ENCODE measurements at places on chromosomes 3 and 15.

GRCh38 chr15:60540002-60540651 lies 61.2 kb upstream of the ICE2 start:
- DNase-seq, result no peak

DNA sequence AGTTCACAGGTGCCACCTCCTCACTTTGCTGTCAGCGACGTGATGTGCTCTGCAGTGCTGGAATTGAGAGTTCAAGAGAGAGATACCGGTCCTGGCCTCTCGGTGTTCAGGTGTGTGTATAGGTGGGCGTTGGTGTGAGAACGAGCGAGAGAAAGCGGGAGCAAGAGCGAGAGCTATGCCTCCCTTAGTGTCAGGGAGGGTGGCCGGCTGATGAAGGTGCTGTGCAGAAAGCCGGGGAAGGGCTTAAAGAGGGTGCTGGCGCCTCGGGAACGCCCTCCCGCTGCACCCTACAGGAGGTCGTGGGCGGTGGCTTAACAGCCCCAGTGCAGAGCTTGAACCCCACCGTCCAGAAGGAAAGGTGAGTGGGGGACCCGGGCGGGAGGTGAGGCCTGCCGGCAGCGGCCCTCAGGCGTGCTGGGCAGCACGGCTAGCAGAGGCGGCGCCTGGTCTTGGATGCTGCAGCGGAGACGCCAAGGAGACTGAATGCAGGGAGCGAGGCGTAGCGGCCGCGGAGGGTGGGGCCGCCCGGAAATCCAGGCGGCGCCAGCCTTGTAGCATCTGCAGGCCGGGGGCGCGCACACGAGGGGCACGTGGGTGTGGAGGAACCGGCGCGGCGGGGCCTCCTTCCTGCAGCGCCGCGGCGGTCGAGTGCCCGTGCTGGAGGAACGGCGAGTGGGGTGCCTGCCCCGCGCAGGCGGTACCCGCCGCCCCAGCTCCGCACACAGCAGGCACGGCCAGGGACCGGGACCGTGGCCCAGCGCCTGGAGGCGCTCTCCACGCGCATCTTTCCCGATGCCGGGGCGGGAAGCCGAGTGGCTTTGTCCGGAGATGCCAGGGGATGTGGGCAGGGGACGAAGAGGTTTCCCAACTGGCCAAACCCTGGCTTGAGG lies 246.8 kb upstream of the TOPAZ1 start:
- no peak for DNase-seq

GRCh38 chr3:175672119-175672689 lies 813.1 kb downstream of the NAALADL2 start:
- no peak for DNase-seq

DNA sequence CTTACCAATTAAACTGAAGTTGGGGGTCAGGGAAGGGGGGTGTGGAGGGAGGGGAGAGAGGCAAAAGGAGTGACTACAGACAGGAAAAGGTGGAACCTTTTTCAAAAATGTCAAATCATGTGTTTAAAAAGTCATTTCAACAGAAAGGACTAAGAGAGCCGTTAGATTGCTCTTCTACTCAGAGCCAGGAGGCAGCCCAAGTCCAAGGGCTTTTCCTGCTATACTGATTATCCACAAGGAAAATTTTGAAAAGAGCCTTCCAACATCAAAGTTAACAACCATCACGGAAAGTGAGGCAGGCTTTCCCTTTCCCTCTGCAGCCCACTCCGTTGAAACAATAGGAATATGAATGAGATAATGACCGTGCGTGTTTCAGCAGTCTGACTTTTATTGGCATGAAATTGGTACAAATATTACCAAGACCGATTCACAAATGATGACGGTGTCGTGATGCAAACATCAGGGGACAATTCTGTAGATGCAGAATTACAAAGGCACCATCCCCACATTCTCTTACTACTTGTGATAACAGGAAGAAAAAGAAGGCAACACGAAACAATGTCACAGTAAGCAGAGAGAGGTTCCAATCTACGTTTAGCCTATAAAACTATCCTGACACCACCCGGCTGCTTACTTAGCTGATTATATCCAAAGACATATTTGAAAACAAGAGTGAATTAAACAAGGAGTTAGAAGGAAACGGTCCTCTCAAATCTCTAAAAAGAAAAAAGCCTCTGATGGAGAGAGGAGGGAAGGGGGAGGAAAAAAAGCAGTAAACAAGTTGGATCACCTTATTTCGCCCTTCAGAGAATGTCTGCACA lies 453.7 kb downstream of the FOXP1 start:
- no peak for DNase-seq

DNA sequence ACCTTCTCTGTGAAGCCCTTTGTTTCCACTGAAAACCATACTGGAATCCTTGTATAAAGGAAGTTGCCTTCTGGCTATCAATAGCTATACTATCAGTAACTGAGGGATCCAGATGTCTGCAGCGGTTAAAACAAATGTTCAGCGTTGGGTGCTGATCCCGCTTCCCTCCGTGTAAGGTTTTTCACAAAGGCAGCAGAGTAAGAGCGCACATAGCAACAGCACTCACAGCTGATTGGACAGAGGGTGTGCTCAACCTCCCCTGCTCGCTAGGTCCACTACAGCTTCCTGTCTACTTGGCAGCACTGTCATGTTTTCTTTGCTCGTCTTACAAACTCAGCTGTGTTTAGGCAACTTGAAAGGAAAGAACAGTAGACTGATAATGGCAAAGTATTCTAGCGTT lies 27.3 kb downstream of the ATOSA start:
- no peak for DNase-seq

- no peak for DNase-seq
Measured at GRCh38 chr3:136075811-136076210, 110.3 kb downstream of the PPP2R3A start.

- no peak for DNase-seq
Measured at GRCh38 chr3:82473864-82474541, 712.6 kb upstream of the GBE1 start.

- no peak for DNase-seq
Measured at GRCh38 chr3:46491089-46492070, 6.4 kb upstream of the RTP3 start.

DNA sequence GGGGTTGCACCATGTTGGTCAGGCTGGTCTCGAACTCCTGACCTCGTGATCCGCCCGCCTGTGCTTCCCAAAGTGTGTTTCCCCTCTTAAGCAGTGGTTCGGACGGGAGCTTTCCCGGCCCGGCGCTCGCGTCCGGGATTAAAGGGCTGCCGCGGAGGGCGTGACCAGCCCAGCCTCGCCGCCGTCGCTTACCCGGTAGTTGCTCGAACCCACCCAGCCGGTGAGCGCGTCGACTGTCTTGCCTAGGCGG lies 513 bp downstream of the CLASP2 start:
- DNase-seq, result peak; percentile 2

DNA sequence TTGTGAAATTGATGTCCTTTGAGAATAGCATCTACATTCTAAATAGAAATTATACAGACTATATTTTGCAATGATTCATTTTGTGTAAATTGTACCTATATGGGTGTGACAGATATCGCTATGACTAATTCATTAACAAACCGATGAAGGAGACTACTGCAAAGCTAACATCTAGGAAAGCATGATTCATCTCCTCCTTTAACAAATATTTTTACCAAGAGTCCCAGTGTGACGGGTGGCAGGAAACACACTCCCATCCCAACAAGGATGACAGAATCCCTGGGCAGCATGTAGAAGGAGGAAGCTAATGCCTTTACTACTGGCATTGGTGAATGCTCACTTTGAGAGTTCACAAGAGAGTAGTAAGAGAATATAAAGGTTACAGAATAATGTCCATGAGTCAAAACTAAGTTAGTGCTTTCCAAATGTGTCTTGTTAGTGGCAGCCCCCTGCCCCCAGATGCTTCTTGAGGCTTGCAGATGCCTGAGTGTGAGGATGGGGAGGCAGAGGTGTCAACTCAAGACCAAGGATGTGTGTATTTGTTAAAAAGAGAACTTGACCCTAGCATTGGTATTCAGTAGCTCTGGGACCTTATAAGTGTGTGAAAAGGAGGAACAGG lies 180.6 kb downstream of the FMN1 start:
- DNase-seq, result no peak

- no peak for DNase-seq
Measured at GRCh38 chr15:97790180-97790579, 170.3 kb upstream of the ARRDC4 start.

DNA sequence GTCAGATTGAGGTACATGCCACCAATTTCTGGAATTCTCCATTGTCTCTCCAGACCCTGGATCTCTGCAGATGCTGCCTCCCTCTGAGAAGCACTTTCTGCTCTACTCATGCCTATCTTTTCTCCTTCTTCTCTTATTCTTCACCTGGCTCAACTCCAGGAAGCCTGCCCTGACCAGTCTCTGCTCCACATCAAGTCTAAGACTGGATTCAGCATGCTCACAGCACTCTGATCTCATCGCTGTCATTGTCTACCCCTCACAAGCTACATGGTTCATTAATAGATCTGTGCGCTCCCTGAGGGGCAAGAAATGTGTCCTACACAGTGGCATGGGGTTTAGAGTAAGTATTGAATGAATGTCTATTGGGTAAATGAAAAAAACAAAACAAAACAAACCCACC lies 38.7 kb downstream of the CCR4 start:
- no peak for DNase-seq

DNA sequence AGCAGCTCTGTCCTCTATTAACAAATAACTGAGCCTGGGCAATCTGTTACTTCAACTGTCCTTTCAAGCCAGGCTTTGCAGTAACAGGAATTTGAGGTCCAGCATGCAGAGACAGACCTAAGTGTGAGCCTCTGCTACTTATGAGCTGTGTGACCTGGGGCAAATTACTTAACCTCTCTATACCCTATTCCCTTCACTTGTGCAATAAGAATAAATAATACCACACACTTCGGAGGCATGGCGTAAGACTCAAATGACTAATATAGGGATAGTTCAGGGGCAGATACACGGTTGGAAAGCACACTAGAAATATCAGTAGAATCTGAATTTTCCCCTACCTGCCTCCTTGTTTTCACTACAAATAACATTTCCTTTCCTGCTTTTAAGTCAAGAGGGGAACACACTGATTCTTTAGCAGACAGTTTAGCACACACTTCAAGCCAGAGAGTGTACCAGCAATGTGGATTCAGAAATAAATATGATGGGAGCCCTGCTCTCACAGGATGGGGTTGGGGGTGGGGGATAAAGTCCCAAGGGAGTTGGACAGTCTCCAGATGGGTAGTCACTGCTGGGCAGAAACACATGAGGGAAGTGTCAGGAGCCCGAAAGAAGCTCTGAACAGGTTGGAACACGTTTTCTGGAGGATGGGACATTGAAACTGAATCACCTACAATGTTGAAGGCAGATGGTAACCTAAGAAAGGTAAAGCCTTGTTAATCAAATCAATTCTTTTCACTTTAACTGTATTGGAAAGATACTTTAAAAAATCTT lies 61.8 kb upstream of the RBP1 start:
- DNase-seq, result no peak

- DNase-seq, result peak; percentile 1
Measured at GRCh38 chr3:19934098-19934566, at the start of gene EFHB. Gene EFHB, minus strand, starts transcription at chr3:19934217. Its CDS starts 199 bp downstream, at chr3:19934018.

DNA sequence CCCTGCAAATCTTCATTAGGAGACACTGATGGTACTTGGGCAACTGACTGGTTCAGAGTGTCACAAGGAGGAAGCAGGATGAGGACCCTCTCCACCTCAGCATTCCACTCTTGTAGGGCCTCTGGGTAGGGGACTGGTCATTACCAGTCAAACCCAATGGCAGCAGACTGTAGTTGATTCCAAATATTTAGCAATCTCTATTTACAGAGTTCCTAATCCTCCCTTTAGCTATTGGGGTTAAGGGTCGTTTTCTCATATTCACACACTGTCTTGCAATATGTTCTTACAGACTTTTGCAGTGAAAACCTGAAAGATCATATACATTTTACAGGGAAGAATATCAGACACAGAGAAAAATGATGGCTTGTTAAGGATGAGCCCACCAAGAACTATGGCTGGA lies 397.7 kb downstream of the GAP43 start:
- DNase-seq, result no peak

GRCh38 chr15:25670025-25670554 lies 193.0 kb downstream of the ATP10A start:
- DNase-seq, result no peak

GRCh38 chr3:185770109-185770508 lies 54.7 kb downstream of the IGF2BP2 start:
- no peak for DNase-seq

GRCh38 chr3:146019508-146019907 lies 141.5 kb downstream of the PLOD2 start:
- no peak for DNase-seq

- no peak for DNase-seq
Measured at GRCh38 chr3:197795200-197795599, 4.1 kb downstream of the LRCH3 start.

DNA sequence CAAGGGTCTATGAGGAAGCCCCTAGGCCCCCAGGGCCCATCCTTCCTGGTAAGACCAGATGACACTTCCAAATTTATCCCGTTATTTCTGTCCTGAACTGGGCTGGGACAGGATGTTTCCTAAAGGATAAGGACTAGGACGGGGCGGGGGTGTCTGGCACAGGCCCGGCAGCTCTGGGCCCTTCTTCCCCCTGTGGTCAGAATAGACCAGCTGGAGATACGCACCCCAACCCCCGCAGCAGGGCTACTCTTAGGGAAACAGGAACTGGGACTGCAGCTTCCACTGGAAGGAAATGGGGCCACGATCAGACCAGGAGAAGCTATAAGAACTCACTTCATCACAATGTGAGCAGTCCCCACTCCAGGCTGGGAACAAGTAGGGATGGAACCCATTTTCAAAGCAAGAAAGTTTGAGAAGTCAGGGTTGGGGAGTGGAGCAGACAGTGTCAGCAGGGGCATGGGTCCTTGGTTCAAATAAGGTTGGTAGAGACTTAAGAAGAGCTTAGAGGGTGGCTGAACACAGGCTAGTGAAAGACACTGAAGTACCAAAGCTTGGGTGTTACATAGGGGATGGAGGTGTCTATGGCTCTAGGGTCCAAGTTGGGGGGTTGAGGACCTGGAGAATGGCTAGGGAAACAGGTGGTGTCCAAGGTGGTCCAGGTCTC lies 1.1 kb downstream of the NCKIPSD start:
- no peak for DNase-seq

DNA sequence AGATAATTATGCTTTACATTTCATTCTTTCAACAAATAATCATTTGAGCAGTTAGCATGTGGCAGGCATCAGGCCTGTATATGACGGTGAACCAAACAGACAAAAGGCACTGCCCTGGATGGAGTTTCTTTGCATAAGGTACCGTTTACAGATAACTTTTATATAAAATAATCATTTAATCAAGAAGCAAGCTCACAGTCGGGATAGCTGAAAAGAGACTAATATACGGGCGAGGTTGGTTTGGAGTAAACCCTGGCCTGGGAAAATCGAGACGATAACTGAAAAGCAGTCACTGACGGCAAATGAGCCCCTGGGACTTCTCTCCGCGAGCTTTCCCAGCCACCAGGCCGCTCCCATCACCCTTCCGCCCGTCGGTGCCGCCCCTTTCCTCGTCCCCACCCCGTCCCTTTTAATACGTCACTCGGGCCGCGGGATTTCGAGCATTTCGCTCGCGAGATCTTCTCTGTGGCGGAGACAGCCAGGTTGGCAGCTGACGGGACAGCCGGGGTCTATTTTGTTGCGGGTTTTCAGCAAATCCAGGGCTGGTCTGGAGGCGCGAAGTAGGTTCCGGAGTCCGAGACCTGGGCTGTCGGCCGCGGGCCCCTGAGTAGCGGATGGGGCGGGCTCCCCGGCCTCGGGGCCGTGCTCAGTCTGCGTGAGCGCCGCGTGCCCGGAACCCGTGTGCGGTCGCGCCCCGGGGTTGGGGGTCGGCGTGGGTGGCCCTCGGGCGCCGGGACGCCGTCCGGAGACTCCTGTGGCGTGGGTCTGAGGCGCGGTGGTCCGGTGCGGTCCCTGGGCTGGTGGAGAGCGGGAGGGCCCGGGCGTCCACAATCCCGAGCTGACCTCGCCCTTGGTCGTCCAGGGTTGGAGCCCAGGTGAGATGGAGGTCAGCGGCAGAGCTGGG lies at the start of gene NMD3:
NMD3 (plus strand) TSS at position 462 of the 904 bp plus-strand sequence. CDS start 703 bp downstream, outside the sequence.
- peak; percentile 88 for DNase-seq

Data from NCI-H187 (cell line).